Foreskin fibroblast (primary cell): ENCODE measurements at places on chromosomes 3 and 15.

DNA sequence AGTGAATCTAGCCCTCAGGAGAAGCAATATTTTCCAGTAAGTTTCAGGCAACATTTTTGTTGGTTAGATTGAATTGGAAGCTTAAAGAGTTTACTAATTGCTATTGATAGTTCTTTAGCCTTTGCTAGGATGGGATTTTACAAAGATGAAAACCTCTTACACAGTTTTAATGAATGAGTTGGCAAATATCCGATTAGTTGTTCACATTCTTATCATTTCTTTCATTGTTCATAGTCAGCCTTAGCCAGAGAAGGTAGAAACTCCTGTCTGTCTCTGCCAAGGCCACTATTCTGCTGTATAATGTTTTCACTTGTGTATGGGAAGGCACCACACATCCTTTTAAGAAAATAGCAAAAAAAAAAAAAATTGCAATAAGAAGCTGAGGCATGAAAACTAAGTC is 222.0 kb upstream of the MANF start:
- DNase-seq: no peak

GRCh38 chr15:22949074-22949547 is 31.1 kb downstream of the CYFIP1 start:
- peak; percentile 80 for DNase-seq

- no peak for DNase-seq
Observed at GRCh38 chr15:78178064-78178463, 28.9 kb downstream of the IDH3A start.

- no peak for DNase-seq
Observed at GRCh38 chr15:44034334-44034733, 160.7 kb downstream of the FRMD5 start.

GRCh38 chr15:73717802-73718201 is 33.6 kb downstream of the CD276 start:
- no peak for DNase-seq

DNA sequence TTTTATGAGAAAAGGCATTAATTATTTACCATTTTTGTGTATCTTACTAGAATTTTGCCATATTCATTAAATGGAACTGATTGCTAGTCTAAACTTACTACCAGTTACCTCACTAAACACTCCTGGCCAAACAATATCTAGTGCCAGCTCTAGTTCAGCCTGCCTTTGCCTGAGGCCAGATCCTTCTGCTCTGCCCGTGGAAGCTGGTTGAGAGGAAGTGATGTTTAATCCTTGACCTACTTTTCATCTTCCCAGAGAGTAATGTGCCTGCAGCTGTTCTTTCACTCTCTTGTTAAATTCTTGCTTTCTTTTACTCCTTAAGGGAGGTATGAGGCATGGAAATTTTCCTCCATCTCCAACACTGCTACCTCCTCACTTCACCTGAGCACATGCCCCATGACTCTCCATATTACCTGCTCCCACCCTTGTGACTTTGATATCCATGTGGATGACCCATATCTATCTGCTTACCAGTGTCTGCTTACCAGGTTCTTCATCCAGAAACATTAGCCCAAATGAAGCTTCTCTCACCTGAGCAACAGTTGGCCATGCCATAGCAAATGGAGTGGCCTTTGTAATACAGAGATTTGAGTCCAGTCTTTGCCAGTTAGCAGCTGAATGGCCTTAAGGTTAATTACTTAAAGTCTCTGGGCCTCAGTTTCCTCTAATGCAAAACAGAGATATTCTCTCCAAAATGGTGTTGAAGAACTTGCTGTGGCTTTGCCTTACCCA is 53.4 kb downstream of the UBE2E1 start:
- DNase-seq: peak; percentile 76

DNA sequence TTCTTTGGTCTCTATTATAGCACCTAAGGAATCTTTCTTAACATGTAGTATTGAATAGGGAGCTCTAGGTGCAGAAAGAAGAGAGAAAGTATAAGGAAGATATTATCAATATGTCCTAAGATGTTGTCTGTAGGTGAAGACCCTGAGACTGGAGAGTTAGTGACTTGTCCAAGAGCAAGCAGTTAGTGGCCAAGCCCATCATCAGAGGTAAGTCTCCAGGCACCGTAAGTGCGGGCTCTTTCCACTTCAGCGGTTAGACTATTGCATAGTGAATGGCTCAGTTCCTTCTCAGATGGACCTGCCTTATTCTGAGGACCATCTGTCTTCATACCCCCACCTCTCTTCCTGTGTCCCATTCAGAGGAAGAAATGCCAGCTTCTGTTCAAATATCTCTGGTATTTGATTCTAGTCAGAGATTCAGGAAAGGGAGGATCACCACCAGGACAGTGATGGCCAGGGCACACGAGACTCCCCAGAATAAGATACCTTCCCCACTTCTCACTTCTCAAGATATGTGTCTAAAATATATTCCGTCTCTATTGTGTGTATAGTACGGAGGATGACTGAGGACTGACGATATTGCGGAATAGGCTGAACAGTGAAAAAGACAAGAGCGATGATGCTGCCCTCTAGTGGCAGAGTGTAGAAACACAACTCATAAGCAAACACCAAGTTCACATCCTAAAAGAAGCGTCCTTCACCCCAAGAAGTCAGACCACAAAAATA is 19.1 kb upstream of the ADGRG7 start:
- DNase-seq: peak; percentile 59

GRCh38 chr15:70478251-70478990 is 284.9 kb downstream of the UACA start:
- no peak for DNase-seq

DNA sequence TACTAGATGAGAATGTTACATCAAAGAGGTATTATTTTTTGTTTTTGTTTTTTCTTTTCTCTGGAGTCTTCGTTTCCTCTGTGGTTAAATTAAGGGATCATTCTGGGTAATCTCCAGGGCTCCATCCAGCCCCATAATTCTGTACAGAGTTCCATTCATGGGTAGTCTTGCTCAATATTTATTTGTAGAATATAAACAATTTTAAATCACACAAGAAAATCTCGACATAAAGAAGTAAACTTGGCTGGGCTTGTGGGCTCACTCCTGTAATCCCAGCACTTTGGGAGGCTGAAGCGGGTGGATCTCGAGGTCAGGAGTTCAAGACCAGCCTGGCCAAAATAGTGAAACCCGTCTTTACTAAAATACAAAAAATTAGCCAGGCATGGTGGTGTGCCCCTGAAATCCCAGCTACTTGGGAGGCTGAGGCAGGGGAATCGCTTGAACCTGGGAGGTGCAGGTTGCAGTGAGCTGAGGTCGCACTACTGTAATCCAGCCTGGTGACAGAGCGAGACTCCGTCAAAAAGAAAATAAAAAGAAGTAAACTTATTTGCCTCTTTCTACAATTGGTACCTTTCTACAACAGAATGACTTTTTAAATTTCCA is 166.8 kb upstream of the TGFBR2 start:
- DNase-seq: no peak

- DNase-seq: peak; percentile 44
Observed at GRCh38 chr3:30286811-30287210, 319.6 kb upstream of the TGFBR2 start.

- DNase-seq: peak; percentile 56
Observed at GRCh38 chr15:96160269-96160668, 170.2 kb upstream of the NR2F2 start.

GRCh38 chr3:186931532-186932280 is 1.4 kb downstream of the ST6GAL1 start:
- peak; percentile 39 for DNase-seq

DNA sequence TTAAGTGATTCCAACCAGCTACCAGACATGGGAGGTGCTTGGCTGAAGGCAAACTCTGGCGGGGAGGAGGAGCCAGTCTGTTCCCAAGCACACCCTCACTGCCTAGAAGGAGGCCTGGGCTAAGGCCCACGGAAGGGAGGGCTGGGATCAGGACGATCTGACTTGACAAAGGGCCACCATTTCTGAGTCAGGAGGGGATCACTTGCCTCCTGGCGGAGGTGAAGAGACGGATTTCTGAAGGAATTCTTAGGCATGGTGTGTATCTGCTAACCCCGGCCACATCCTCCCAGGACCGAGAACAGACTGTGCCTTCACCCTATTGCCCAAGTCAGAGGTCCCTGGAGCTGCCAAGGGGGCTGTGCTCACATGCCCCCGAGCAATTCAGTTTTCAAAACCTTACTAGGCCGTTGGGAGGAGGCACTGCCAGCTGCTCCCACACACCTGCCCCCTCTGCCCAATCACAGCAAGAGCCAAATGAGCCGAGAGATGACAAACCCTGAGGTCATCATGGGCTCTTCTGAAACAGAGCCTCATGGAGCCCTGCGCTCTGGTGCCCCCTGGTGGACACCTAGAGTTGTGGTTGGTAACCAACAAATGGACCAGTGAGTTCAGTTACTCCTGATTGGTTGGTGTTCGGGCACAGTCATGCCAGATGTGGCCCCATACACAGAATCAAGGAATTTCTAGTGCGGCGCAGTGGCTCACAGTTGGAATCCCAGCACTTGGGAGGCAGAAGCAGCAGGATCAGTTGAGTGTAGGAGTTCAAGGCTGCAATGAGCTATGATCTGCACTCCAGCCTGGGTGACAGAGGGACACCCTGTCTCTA is 6.5 kb upstream of the TNK2 start:
- DNase-seq: peak; percentile 97

- DNase-seq: peak; percentile 73
Observed at GRCh38 chr3:4633078-4634004, 140.2 kb downstream of the ITPR1 start.

DNA sequence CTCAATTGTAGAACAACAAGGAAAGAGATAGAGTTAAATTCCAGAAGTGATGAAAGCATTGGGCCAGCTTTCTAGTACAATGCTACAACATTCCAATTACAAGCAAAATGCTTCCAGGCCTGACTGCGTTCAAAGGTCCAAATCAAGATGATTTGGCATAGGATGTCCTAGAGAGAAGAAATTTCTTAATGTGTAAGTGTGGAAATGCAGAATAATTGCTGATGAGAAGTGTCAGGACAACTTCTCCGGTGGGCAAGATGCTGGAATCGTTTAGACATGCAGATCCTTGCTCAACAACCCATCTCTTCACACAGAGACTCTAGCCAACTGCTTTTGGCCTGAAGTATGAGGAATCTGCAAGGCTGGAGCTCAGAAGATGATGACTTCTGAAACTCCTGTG is 71.1 kb upstream of the PDZRN3 start:
- DNase-seq: no peak

- DNase-seq: no peak
Observed at GRCh38 chr3:109563149-109563548, 225.8 kb upstream of the DPPA4 start.

- DNase-seq: no peak
Observed at GRCh38 chr15:61112231-61112630, 116.9 kb downstream of the RORA start.

DNA sequence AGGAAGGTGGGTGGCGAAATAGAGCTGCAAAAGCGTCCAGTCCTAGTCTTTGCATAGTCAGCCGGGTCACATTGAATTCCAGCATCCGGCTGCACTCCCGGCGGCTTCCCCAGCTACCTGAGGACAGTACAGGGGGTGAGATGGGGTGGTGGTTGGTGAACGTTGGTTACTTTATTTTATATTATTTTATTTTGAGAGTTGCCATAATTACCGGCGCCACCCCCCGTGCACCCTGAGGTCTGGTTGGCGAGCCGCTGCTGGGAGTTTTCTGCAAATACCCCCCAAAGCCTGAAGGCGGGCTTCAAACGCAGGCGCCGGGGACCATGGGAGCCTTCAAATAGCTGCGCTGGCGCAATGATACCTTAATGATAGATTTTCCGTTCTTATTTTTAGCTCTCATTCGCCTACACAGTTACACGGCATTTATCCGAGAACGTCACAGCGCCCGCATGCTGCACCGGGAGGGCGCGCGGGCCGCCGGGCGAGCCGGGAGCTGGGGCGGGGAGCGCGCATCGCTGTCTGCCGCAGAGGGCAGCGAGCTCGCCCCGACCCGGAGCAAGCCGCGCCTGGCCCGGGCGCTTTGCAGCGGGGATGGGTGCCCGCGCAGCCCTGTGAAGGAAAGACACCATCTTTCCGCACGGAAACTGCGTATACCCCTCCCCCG is 756 bp upstream of the RASGRF1 start:
- no peak for DNase-seq

GRCh38 chr3:74633021-74633420 is 18.6 kb upstream of the CNTN3 start:
- peak; percentile 84 for DNase-seq

DNA sequence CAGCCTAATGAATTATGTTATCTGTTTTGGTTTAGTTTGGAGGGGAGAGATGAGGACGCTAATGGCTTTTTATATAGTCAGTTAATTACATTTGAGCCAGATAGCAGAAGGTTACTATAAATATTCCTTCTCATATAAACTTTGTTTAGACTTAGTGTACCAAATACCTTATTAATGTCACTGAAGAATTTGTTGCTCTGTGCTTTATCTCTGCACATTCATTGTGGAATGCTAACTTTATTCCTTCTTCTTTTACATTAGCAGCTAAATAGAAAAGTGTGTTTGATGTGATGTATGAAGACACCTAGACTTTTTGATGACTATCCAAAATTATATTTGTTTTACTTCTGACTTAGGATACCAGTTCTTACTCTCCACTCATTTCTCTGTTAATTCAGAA is 105.2 kb downstream of the EPHA3 start:
- no peak for DNase-seq

DNA sequence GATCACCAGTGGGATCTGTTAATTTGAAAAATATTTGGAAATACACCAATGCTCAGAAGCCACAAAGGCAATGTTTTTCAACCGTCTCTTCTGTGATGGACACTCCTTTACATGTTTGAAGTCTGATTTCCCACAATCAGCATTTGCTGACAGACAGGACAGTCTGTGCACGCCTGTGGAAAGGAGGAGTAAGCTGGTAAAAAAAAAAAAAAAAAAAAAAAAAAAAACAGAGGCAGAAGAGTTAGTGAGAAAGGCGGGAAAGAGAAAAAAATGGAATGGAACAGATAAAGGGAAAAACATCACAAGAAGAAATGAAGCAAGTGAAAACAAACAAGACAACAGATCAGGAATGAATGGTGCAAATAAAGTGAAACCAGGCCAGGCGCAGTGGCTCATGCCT is 35.0 kb downstream of the PRTG start:
- no peak for DNase-seq

DNA sequence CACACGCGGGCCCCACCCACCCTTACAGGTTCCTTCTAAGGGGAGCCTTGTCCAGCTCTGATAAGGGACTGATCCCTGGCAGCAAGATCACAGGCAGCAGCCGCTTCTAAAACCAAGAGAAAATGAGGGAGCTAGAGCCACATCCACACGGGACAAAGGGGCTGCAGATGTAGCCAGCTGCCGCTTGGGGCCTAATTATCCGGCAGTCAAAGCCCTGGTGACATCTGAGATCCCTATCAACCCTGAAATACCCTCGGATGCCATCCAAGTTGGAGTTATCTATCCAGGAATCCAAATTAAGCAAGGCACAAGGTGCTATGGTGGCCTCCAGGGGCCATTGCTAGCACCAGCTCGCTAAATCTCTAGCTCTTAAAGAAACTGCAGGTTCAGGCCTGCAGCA is 248.3 kb downstream of the VPS13C start:
- DNase-seq: no peak

DNA sequence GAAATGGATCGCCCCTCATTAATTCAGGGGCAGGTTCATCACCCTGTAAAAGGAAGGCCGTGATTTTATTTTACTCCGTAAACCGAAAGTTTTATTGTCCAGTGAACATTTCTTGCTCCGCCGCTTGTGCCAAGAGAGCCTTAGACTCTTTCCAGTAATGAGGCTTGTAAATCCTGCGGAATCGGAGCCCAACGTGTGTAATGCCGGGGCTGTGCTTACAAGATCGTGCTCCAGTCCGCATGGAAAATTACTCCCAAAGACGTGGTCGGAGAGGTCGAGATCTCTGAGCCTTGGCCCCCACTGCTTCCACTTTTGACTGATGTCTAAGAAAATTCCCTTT is 649 bp upstream of the PLOD2 start:
- DNase-seq: peak; percentile 78
